H54 (cell line): ENCODE measurements at places on chromosomes 6 and 20.

GRCh38 chr20:13249118-13249797, 28.2 kb downstream of the ISM1 start:
- DNase-seq: no peak

DNA sequence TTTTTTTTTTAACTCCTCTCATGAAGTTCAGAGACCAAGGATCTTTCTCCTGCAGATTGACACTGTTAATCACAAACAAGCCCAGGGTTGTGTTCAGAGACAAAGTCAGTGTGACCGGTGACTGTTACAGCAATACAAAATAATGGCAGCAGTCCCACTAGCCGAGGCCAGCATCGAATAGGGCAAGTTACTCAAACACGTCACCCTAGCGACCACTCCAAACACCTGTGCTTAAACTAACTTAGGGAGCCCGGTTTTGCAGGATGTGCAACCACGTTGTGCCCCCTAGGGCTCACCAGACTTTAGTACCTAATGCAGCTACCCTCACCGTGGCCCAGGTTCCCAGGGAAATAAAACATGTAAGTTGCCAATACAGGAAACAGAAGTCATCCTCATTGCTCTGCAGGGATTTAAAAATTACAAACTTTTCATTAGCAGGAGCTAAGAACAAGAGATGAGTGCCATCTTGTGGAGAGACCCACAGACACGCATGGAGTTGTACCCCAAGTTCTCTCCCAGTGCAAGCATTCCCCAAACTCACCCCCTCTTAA, 38.1 kb downstream of the FAM50B start:
- DNase-seq: no peak

DNA sequence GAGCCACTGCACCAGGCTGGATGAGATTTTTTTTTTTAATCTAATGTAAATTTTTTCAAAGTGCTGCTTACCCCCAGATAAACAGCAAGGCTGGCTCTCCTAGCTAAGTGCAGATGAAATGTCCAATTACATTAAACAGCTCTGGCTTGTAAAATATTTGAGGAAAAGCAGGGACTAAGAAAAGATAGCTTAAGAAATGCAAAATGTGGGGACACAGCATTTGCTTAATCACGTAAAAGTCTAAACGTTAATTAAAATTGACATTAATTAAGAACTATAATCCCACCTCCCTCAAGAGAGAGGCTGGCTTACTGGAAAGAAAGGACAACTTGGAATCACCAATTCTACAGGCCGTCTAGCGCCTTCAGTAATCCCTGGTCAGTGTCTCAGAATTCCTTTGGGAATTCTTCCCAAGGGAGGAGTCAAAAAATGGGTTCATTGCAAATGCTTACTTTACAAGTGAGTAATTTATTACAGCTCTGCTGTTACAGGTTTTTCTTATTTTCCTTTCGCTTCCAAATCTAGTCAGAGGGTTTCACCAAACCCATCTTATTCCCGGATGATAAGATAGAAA, 13.6 kb upstream of the MARCKS start:
- no peak for DNase-seq

DNA sequence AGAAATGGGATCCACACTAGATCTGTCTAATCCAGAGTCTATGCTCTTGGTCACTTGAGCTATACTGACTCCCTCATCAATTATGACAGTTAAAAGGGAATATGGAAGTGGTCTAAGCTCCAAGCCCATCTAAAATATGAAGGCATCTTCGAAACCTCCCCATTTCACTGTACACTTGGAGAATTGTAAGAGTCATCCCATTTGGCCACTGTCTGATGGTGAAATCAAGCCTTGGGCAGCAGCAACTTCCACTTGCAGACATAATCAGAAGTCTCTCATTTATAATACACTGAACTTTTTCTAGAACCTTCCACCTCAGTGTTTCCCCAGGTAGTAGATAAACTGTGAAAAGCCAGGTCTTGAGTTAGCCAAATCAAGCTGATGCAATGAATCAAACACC, 26.3 kb upstream of the UBR2 start:
- no peak for DNase-seq

DNA sequence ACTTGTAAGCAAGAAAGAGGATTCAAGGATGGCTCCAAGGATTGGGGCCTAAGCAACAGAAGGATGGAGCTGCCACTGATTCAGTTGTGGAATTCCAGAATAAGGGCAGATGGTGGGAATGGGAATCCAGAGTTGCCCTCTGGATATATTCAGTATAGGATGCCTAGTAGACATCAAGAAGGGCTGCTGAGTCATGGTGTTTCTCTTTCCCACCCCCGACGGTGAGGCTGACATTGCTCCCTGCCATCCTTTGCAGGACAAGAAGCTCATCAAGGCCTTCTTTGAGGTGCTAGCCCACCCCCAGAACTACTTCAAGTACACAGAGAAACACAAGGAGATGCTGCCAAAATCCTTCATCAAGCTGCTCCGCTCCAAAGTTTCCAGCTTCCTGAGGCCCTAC, 11.2 kb upstream of the ZNF76 start:
- no peak for DNase-seq

- DNase-seq: no peak
These were observed 12.0 kb upstream of the PLEKHG1 start for GRCh38 chr6:150587637-150588036.
